ENCODE measurements at places on chromosomes 13 and 19.

DNA sequence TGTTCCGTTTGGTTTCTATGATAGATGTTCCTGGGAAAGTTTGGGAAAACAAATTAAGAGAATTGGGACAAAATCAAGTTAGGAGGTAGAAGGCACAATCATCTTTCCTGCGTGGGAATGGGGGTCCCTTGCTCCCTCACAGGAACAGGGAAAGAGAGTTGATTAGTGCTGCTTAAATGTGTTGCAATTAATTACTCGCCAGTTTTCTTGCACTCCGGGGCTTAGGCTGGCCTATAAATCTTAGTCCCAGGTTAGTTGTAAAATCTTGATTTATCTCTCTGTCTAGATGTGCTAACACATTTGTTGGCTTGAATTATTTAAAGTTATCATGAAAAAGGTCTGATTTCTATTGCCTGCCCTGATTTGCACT is 10.1 kb downstream of the B3GLCT start:
- no peak for DNase-seq

- DNase-seq: no peak
These were observed 63.9 kb downstream of the LATS2 start for GRCh38 chr13:20997301-20998161.

DNA sequence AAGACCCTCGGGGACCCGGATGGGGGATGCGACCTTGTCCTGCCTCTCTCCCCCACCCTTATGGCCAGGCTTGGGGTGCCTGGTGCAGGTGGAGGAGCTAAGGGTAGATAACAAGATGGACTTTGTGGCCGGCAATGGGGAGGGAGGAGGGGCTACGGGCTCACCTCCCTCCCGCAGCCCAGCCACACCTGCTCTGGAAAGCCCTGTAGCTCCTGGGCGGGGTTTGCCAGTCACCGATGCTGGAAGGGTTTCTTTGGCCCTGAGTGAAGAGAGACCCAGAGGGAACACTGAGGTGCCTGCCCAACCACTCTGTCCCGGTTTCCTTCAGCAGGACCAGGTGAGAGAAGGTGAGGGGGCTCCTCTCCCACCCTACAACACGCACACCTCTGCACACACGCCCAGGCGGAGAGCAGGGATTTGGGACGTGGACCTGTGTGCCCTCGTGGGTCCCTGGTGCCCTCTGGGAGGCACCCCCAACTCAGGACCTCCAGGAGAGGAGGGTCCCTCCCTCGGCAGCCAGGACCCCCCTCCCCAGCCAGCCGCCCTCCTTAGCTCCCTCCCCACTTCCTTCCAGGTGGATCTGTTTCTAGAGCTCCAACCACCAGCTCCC is at the start of gene FUT2:
FUT2 (plus strand) TSS at position 229 of the 610 bp plus-strand sequence. CDS start 6,986 bp downstream, outside the sequence.
- no peak for DNase-seq

GRCh38 chr13:24097064-24097463 is 63.5 kb upstream of the SPATA13 start:
- no peak for DNase-seq

DNA sequence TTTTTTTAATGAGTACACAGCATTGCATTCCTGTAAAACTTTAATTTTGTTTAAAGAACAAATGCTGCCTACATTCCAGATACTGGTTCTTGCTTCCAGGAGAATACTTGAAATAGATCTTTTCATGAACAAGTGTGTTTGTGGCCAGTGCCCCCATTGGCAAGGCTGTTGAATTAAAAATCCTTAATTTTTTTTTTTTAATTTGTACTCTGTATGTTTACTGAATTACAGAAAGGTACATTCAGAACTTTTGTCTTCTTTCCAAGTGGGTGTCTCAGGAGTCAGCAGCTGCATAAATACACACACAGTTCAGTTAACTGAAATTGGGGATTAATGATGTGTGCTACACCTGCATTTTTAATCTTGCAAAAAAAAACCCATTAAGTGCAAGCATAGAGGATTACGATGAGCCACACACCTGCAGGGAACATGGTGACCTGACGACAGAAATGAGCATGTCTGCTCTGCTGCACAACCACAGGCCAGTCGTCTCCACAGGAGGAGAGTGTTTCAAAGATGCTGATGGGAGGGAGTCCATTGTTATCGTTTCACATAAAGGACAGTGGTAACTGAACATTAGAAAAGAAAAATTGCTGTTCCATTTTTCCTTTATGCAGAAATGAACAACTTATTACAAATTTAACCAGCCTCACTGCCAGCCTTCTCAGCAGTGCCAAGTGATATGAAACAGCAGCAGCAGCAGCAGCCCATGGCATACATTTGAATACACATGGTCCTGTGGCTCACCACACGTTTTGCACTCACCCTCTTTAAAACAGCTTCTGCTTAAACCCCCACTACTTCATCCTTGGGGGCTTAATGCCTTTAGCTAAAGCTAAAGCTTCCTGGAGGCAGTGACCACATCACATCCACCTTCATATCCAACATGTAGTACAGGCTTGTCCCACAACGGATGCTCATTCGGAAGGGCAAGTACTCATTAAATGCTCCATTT is 72.3 kb upstream of the RFC3 start:
- DNase-seq: no peak
